Immature natural killer cell (primary cell): ENCODE measurements at places on chromosomes 16 and 17. TPM values are rescaled to one million over a fixed set of nuclear protein-coding genes. Genes with fewer than 3 reads are reported as not detected.

DNA sequence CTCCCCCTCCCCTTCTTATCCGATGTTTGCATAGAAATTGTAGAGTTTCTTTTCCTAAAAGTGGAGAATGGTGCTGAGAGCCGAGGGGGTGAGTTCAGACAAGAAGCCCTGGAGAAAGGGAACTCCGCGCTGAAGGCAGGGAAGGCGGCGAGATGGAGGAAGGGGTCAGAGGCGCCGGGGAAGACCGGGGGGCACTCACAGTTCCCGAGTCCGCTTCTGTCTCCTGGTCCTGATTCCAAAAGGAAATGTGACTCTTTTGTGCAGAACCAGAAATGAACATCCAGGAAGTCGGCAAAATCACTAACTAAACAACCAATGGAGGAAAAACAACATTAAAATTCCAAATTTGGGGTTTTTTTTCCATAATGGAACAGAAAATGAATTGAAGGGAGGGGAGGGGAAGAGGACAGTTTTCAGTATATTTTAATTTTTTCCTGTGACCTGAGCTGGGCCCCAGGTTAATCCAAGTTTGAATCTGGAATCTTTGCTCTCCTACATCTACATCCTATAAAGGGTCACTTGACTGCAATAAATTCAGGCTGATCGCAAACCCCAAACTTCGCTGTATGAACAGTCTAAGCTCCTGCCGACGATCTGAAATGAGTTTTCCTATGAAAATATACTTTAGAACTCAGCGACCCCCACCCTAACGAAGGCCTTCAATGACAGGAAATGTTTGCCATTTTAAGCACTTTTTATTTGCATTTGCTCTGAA lies 252.3 kb downstream of the C16orf95 start:
- no peak for DNase-seq

The RAB26 gene
- 0.34 TPM for polyA plus RNA-seq

DNA sequence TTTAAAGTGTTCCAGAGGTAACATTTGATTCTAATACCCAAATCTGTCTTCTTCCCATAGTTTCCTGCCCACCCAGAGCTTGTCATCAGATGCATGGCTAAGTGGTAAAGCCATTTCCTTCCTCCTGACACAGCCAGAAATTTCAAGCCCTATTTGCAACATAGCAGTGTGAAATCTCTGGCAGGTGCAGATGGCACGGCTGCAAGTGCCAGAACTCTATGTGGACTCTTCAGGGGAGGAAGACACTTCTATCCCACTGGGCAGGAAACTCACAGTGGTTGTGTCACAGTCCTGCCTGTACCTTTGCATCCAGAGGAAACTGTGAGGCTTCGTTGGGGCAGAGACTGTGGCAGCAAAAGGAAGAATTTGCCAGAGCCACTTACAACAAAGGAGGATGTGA lies 13.2 kb downstream of the DYNLRB2 start:
- no peak for DNase-seq

- DNase-seq = no peak
Observed at GRCh38 chr16:86338403-86339115, 171.8 kb upstream of the FOXF1 start.

The ZNF19 gene
- 0.21 TPM for polyA plus RNA-seq

The SDR42E1 gene
- polyA plus RNA-seq = 0.13 TPM

DNA sequence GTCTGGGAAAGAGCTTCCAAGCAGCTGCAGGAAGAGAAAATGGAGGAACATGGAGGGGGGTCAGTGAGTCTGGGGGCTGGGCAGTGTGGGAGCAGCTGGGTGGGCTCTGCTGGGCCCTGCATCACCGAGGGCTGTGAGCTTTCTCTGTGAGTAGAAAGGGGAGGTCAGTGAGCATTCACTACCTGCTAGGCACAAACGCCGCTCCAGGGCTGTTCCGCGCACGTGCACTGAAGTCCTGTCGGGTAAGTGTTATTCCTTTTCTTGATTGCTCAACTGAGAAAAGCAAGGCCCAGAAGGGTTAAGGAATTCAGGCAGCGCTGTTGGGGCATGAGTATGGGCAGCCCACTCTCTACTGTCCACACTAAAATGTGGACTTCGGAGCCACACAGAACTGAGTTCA lies 4.7 kb downstream of the CACNG5 start:
- no peak for DNase-seq

The KRTAP9-1 gene
- not detected for polyA plus RNA-seq

The C16orf95 gene
- polyA plus RNA-seq = 4.4 TPM

DNA sequence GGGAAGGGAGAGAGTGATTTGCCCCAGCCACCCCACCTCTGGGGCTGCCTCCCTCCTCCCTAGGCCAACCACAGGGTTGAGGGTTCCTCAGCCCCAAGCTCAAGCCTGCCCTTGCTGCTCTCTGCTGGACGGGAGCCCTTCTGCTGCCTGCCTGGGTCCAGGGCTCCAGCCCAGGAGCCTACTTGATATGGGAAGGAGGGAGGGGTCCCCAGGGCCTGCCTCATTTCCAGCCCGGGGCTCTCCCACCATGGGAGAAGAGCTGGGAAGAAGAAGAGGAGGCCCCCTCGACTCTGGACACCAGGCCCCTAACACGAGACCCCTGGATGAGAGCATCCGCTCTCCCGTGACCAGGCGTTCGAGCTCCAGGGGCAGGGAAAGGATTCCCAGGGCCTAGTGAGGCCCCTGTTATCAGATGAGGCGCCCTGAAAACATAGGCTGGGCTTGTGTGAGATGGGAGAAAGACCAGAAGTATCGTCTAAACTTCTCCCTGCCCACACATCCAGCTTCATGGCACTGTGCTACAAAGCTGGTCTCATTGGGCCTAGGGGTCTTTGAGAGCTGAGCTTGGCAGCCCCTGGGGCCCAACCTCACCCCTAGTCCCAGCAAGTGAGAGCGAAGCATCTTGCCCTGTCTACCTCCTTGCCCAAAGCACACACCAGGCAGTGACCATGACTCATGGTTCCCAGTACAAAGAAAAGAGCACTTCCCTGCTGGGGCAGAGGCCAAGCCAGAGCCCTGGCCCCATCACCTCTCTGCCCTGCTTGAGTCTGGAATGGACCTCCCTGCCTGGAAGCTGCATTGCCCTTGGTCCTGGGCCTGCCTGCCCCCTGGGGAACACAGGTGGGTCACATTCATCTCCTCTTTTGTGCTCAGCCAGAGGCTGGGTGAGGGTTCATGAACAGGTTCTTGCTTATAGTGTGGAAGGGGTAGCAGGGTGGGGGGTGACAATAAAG lies 987 bp downstream of the SLC16A5 start:
- no peak for DNase-seq

DNA sequence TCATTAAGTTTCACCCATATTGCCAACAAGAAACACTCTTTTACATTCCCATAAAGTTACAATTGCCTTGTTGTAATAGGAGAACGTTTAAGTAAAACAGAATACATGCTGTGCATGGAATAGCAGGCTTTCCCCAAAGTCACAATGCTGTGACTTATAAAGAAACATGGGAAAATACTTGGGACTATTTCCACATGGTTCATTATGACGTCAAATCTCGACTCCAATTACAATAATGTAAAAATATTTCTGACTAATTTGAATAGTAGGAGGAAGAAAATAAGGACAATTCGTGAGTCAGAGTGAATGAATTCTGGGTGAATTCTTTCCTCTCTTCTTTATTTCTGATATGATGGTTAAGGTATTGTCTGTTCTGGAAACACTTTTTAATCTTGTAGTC lies 52.8 kb downstream of the CDH11 start:
- DNase-seq = no peak

DNA sequence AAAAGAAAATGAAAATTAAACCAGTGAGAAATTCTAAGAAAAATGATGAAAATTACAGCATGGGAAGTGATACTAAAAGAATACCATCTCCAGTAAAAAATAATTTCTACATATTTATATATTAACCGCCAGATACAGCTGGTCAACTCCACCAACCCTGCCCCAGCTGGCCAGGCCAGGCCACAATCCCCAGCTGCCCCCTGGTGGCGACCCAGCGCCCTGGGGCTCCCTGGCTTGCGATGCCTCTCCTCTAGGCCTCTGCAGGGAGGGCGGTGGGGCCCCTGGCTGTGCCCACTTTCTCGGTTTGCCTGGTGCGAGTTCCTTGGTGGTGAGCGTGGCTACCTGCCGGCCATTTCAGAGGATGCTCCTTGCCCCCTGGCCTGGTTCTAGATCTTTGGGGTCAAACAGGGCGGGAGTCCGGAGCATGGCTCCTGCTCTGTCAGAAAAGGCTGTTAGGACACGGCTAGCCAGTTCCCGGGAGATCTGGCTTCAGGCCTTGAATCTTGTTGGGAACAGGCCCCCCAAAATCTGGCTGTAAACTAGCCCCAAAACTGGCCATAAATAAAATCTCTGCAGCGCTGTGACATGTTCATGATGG lies 14.5 kb downstream of the GLIS2 start:
- DNase-seq = peak; percentile 72

DNA sequence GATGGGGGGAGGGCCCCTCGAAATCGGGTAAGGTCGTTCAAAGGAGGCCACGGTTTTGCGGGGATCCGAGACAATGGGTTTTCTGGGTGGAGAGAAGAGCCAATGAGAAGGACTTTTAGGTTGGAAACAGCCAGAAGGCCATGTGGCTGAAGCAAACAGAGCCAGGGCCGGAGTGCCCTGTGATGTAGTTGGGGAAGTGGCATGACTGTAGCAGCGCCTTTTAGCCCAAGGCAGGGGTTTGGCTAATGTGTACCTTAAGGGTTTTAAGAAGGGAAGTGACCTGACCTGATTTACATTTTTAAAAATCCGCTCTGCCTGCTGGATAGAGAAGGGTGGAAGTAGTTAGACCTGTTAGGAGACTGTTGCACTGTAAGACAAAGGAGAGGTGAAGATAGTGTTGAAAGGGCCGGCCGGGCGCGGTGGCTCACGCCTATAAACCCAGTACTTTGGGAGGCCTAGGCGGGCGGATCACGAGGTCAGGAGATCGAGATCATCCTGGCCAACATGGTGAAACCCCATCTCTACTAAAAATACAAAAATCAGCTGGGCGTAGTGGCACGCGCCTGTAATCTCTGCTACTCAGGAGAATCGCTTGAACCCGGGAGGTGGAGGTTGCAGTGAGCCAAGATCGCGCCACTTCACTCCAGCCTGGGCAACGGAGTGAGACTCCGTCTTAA lies 1.0 kb downstream of the LYRM1 start:
- peak; percentile 35 for DNase-seq

DNA sequence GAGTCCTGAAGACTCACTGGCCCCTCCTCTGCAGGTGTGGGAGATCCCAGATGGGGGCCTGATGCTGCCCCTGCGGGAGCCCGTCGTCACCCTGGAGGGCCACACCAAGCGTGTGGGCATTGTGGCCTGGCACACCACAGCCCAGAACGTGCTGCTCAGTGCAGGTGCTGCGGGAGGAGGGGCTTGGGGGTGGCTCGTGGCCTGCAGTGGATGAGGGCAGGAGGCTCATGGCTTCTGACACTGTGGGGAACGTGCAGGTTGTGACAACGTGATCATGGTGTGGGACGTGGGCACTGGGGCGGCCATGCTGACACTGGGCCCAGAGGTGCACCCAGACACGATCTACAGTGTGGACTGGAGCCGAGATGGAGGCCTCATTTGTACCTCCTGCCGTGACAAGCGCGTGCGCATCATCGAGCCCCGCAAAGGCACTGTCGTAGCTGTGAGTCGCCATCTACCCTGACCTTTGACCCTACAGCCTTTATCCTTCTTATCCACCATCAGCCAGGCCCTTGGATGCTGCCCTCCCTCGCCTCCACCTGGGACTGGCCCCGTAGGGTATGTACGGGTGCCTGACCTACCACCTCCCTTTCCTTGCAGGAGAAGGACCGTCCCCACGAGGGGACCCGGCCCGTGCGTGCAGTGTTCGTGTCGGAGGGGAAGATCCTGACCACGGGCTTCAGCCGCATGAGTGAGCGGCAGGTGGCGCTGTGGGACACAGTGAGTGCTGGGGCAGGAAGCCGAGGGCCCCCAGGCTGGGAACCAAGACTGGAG lies 3.6 kb downstream of the CORO1A start:
- DNase-seq = peak; percentile 81

DNA sequence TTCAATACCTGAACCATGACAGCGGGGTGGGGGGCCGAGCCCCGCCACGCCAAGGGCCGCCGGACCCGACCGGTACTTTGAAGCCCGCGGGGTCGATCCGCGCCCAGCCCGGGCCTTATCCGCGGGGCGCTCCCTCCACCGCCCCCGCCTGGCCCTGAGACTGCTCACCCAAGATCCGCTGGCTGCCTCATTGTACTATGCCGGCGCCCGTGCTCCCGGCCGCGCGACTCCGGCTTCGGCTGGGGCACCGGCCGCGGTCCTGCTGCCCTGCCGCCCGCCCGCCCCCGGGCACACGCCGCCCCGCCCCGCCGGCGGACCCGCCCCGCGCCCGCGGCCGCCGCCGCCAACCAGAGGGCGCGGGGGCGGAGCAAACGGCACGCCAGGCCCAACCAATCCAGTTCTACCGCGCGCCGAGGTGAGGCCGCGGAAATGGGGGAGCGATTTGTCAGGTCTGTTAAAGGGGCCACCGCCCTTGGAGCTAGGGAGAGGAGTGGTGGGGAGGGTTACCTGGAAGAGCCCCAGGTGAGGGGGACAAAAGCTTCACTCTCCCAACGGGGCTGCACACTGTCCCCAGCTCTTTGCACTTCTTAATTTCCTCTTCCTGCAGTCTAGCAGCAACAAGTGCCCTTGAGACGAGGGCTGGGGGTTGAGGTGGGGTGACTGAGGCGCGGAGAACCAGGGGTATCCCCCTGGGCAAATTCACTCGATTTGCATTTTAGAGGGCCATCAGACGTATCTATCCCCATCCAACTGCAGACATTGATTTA lies at the start of gene TEX2:
Gene TEX2, minus strand, starts transcription at position 261 of the 767 bp plus-strand sequence. CDS start 49,043 bp downstream, outside the sequence.
- DNase-seq = peak; percentile 87

The PIRT gene
- not detected for polyA plus RNA-seq

- no peak for DNase-seq
Observed at GRCh38 chr17:78338486-78339259, 21.2 kb downstream of the SOCS3 start.

The HEATR9 gene
- 0.11 TPM for polyA plus RNA-seq
